ENCODE measurements at places on chromosomes 4 and X. TPM values are rescaled to one million over a fixed set of nuclear protein-coding genes. Genes with fewer than 3 reads are reported as not detected.

The DCAF4L1 gene
- 0.18 TPM for total RNA-seq

- no peak overlapping the region for H3K27ac ChIP-seq
- no peak overlapping the region for H3K4me3 ChIP-seq
- H3K4me1 ChIP-seq = no peaks in the 10 kb centered on the region
- no peak for DNase-seq
- no peaks in the 10 kb centered on the region for H3K27me3 ChIP-seq
- H3K36me3 ChIP-seq = no peaks in the 10 kb centered on the region
Observed at GRCh38 chrX:35561985-35562384, 236.2 kb upstream of the MAGEB16 start.

GRCh38 chrX:76148753-76149152, 24.1 kb upstream of the PBDC1 start:
- no peaks in the 10 kb centered on the region for H3K27me3 ChIP-seq
- H3K4me3 ChIP-seq = peak overlapping the region; percentile 18
- H3K4me1 ChIP-seq = peaks cover 2% of the 10 kb centered on the region
- H3K27ac ChIP-seq = peak overlapping the region; percentile 95
- peak; percentile 33 for DNase-seq

DNA sequence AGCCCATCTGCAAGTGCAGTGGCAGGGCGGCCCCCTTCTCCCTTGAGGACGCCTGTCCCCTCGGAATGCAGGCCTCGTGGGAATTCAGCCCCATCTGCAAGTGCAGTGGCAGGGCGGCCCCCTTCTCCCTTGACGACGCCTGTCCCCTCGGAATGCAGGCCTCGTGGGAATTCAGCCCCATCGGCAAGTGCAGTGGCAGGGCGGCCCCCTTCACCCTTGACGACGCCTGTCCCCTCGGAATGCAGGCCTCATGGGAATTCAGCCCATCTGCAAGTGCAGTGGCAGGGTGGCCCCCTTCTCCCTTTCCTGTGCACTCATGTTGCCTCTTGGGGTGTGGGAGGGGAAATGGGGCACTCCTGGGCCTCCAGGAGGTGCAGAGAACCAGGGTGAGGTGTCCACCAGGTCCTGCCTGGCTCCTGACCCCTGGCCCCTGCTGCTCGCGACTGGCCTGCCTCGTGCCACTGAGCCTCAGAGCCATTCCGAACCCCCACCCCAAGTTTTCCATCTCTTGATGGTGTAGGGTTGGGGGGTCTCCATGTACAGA, 6.8 kb upstream of the SLC26A1 start:
- no peaks in the 10 kb centered on the region for H3K36me3 ChIP-seq
- no peak overlapping the region for H3K4me3 ChIP-seq
- no peak overlapping the region for H3K27ac ChIP-seq
- peaks cover 4% of the 10 kb centered on the region for H3K4me1 ChIP-seq
- H3K27me3 ChIP-seq = peaks cover 66% of the 10 kb centered on the region

- H3K4me1 ChIP-seq = no peaks in the 10 kb centered on the region
- H3K27me3 ChIP-seq = peaks cover 35% of the 10 kb centered on the region
- H3K27ac ChIP-seq = no peak overlapping the region
- no peaks in the 10 kb centered on the region for H3K36me3 ChIP-seq
- no peak overlapping the region for H3K4me3 ChIP-seq
Observed at GRCh38 chrX:153878969-153879653, 6.9 kb downstream of the L1CAM start.

DNA sequence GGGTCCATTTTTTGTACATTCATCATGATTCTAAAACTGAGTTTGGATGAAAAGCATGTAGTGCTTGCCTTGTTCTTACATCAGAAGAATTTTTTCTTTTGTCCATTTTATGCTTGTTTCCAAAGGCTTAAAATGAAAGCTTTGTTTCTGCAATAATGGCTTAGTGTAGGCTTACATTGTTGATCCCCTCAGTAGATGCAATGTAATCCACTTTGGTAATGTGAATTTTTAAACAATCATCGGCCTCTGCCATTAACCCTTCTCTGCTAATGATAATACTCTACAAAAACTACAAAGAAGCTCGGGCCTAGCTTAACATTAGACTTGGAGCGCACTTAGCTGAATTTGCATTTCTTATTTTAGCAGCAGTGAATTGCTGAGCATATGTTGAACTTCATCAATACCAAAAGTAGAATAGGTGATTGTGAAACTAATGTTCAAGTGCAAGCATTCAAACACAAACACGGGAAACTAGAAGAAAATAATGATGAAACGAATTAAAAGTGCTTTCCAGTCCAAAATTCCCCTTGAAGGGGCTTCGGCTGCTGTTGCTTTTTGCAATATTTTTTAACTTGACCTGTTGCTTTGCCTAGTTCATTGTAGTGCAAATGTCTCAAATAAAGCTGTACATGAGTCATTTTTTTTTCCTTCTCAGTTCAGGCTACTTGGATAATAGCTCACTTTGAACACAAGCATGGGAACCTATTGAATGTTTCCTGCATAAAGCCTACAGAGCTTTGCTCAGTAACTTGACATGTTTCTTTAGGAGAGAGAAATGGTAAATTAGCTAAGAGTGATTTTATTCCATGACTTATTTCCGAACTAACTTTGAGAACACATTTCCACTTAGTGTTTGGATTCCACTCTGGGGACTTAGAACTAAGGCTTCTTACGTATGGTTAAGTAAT, 66.5 kb downstream of the SLIT2 start:
- H3K4me3 ChIP-seq = no peak overlapping the region
- H3K27me3 ChIP-seq = no peaks in the 10 kb centered on the region
- H3K4me1 ChIP-seq = peaks cover 2% of the 10 kb centered on the region
- DNase-seq = peak; percentile 32
- H3K36me3 ChIP-seq = no peaks in the 10 kb centered on the region

- no peak overlapping the region for H3K4me3 ChIP-seq
- H3K36me3 ChIP-seq = no peaks in the 10 kb centered on the region
- H3K27me3 ChIP-seq = no peaks in the 10 kb centered on the region
- peak; percentile 86 for DNase-seq
- no peak overlapping the region for H3K27ac ChIP-seq
- peaks cover 8% of the 10 kb centered on the region for H3K4me1 ChIP-seq
Observed at GRCh38 chr4:73603271-73603710, 16.9 kb downstream of the RASSF6 start.

DNA sequence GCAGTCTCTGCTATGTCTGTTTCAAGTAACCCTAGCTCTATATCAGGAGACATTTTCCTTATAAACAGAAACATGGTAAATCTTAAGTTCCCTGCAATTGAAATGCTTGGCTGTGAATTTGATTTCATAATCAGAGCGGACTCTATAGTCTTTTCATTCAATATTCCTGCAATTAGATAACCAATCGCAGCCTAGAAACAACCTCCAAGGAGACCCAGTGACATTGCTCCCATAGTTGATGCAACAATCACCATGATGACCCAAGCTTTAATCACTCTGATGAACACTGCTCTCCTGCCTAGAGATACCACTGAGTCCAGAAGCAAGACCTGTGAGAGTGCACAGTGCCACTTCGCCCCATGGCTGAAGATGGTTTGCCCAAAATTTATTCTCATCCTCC, at the start of gene CABS1:
Gene CABS1 (plus strand): TSS at position 301 of the 400 bp plus-strand sequence. CDS start 59 bp downstream, at position 360.
- no peak within 1 kb of the TSS for H3K27ac ChIP-seq
- H3K4me3 ChIP-seq = no peak within 1 kb of the TSS
- H3K4me1 ChIP-seq = no peaks in the 10 kb centered on the region

- H3K4me1 ChIP-seq = no peaks in the 10 kb centered on the region
- no peaks in the 10 kb centered on the region for H3K36me3 ChIP-seq
- H3K27me3 ChIP-seq = no peaks in the 10 kb centered on the region
- DNase-seq = peak; percentile 88
- peak overlapping the region; percentile 2 for H3K4me3 ChIP-seq
Observed at GRCh38 chr4:105808750-105809041, 86.6 kb upstream of the NPNT start.

DNA sequence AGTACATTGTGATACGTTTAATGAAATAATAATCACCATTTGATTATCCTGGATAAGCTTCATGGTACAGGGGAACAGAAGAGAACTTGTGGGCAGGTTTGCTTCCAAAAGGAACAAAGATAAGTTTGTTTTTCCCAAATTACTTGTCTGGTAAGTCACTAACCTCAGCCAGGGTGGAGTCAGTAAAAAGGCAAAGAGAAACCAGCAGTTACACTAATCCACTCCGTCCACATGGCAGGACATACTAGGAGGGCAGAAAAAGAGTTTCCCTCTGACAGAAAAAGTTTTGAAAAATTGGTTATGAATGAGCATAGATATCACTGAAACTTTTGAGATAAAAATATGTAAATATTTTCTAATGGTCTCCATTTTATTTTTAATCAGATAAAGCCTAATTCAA, 285.9 kb downstream of the IL15 start:
- no peak overlapping the region for H3K4me3 ChIP-seq
- no peak for DNase-seq
- no peaks in the 10 kb centered on the region for H3K36me3 ChIP-seq
- no peak overlapping the region for H3K27ac ChIP-seq
- H3K27me3 ChIP-seq = no peaks in the 10 kb centered on the region

DNA sequence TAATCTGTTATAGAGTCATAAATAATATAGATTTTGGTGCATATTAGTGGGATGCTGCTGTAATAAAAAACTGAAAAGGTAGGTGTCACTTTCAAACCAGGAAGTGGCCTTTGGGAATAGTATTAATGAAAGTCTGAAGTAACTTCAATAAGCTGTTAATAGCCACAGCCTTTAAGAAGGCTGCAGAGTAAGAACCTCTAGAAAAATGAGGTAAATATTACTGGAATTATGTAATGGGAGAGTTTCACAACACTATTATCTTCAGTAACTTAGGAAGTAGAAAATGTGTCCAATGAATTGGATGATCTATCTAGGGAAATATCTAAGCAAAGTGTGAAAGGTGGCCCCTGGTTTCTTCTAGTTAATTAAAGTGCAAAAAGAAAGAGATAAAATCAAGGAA, 104.7 kb downstream of the NCAPG start:
- no peaks in the 10 kb centered on the region for H3K4me1 ChIP-seq
- no peaks in the 10 kb centered on the region for H3K27me3 ChIP-seq
- DNase-seq = peak; percentile 10
- H3K36me3 ChIP-seq = peaks cover 6% of the 10 kb centered on the region
- H3K4me3 ChIP-seq = no peak overlapping the region

The ARMCX4 gene
- 3.1 TPM for total RNA-seq

- DNase-seq = no peak
- H3K27me3 ChIP-seq = no peaks in the 10 kb centered on the region
- no peaks in the 10 kb centered on the region for H3K36me3 ChIP-seq
- H3K4me1 ChIP-seq = no peaks in the 10 kb centered on the region
- no peak overlapping the region for H3K27ac ChIP-seq
Observed at GRCh38 chr4:109989044-109989443, 76.4 kb downstream of the EGF start.

- no peak for DNase-seq
- no peaks in the 10 kb centered on the region for H3K36me3 ChIP-seq
- no peaks in the 10 kb centered on the region for H3K27me3 ChIP-seq
- no peak overlapping the region for H3K4me3 ChIP-seq
Observed at GRCh38 chr4:114116861-114117260, 137.4 kb upstream of the ARSJ start.

DNA sequence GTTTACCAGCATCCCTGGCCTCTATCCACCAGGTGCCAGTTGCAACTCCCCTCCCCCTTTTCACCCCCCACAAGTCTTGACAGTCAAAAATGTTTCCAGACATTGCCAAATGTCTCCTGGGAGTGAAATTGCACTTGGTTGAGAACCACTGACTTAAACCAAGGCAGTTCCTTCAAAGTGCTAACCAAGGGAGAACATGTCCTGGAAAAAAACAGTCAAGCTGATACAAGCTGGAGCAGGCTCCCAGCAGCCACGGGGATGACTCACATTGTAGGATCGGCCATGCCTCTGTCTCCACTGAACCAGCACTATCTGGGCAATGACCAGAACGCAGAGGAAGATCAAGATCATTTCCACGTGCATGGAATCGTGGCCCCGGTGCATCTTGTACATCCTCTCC, 11.4 kb downstream of the RNF175 start:
- H3K36me3 ChIP-seq = no peaks in the 10 kb centered on the region
- no peaks in the 10 kb centered on the region for H3K27me3 ChIP-seq
- H3K4me1 ChIP-seq = no peaks in the 10 kb centered on the region

The BCLAF3 gene
- total RNA-seq = 2.8 TPM

DNA sequence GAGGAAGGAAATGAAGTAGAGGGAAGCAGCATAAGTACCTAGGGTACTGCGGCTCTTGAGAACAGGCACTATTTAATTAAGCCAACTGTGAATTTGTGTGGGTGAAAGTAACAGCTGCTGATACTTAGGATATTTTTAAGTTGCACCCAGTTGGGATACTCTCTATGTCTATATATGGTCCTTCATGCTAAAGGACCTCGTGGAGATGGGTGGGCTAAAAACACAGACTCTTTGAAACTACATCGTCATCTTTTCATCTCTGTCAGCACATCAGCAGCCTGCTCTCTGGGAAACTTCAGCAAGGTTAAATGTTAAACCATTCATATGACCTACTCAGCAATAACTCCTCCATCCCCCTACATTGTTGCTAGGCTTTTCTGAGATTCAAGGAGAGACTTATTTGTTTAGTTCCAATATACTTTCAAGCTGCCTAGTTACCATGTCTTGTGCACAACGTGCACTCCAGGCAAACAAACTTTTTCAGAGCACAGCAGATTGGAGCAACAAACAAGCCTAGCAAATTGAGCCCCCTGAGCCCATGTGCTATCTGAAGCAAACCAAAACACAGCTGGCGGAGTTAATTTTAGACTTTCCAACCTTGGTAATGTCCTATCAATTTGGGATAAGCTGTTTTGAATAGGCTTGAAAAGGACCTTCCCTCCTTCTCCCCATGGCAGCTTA, 6.2 kb upstream of the MOB1B start:
- no peak overlapping the region for H3K4me3 ChIP-seq
- no peaks in the 10 kb centered on the region for H3K36me3 ChIP-seq
- no peak overlapping the region for H3K27ac ChIP-seq
- DNase-seq = no peak
- no peaks in the 10 kb centered on the region for H3K4me1 ChIP-seq

- H3K27ac ChIP-seq = no peak overlapping the region
- H3K36me3 ChIP-seq = no peaks in the 10 kb centered on the region
- H3K4me3 ChIP-seq = no peak overlapping the region
- DNase-seq = no peak
- H3K4me1 ChIP-seq = peaks cover 5% of the 10 kb centered on the region
Observed at GRCh38 chr4:3287972-3288570, 4.8 kb upstream of the RGS12 start.

GRCh38 chr4:123406872-123407271, 10.3 kb downstream of the SPRY1 start:
- peaks cover 3% of the 10 kb centered on the region for H3K4me1 ChIP-seq
- no peak for DNase-seq
- H3K36me3 ChIP-seq = peaks cover 16% of the 10 kb centered on the region

DNA sequence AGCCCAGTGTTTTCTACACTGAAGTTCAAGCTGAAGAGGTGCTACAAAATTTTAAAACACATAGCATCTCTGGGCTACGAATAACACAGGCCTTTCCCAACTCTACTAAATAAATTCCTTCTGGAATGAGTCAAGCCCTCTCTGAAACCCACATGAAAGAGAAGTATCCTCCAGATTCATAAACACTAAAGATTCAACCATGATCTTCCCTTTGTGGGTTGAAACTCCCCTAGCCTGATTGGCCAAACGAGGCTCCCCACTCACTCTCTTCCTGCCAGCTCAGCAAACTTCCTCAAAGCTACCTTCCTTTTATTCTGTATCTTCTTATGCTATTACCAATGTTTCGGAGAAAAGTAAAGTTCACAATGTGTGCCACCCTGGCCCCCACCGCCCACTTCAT, 95.4 kb downstream of the NKX6-1 start:
- no peaks in the 10 kb centered on the region for H3K36me3 ChIP-seq
- H3K4me1 ChIP-seq = no peaks in the 10 kb centered on the region
- no peak overlapping the region for H3K4me3 ChIP-seq
- no peak overlapping the region for H3K27ac ChIP-seq
- DNase-seq = no peak
- no peaks in the 10 kb centered on the region for H3K27me3 ChIP-seq
